Occipital lobe (tissue), 3 donors: ENCODE measurements at places on chromosomes 2 and 18.

DNA sequence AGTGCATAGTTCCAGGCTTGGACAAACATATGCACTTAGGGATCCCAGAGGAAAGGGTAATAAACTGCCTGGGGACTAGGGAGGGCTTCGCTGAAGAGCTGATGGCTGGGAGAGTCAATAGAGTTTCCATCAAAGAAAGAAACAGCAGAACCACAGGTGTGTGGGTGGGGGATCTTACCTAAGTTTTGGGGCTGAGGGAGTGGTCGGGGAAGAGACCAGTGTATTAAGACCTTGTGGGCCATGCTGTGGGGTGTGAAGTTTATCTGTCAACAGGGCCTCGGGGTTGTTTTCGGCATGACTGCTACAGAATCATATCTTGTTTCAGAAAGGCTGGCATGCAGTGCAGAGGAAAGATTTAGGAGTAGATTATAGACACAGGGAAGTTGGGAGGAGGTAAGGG, 31.2 kb upstream of the GTF2A1L start:
- no peak for DNase-seq

DNA sequence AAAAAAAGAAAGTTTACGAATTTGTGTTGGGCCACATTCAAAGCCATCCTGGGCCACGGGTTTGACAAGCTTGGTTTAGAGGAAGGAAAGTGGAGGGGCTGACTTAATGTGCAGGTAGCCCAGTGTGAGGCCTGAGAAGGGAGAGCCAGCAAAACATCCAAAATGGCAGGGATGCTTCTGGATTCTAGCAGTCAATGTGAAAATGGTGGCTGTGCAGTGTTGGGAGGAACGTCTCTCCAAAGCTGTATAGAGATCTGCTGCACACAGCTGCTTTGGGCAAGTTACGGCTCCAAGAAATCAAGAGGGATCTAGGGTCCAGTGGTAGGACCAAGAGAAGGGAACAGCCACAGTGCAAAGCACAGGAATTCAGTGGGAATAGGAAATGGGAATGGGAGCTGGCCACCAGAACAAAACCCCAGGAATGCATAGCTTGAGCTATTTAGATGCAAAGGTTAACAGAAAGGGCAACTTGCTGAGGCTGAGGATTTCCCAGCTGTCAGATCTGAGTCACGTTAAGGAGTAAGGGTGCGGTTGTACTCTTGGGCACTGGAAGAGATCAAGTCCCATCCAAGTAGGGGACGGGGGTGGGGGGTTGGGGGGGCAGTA, 70.6 kb downstream of the B3GNT2 start:
- DNase-seq, result no peak

DNA sequence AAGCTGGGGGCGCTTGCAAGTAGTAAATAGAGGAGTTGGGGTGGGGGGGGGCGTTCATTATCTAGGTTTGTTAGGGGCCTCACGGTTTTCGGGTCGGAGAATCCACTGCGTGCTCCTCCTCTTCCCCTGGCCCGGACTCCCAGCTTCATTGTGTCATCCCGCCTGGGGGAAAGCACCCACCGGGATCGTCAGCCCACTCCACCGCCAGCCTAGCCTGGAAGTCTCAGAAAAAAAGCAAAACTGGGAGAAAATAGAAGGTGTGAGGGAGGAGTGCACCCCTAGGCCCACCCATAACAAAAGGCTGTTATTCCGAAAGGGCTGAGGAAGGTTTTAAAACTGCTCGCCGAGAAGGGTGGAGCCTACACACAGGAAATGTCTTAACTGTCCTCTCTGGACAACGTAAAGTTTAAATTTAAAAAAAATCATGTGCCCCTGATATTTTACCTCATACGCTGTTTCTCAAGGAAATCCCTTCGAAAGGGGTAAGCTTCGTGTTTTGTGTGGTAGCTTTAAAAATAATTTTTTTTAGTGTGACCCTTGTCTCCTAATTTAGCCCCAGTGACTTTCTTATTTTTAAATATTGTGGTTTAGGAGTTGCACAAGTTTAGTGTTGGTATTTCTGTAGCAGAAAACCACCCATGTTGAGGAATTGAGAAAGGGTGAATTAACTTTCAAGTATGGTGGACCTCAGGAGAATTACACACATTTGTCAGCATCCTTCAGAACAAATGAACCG, 104.2 kb downstream of the SPTBN1 start:
- DNase-seq, result no peak

DNA sequence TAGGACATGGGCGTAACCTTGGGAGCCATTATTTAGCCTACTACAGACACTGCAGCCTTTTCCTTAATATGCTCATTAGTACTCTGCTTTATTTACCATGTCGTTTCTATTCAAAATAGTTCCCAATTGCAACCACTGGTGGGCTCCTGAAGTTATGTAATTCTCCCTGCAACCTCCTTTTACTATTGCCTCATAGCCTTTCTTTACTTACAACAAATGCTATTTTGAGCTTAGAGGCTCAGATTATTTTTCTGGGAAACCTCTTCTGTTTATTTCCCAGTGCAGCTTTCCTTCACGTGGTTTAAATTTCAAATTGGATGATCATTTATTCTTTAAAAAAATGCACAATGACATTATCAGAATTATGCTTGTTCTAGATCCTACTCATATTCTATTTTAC, 492.3 kb upstream of the TMEFF2 start:
- DNase-seq, result no peak
